ENCODE measurements at places on chromosomes 2 and 18.

- no peak for DNase-seq
Measured at GRCh38 chr2:12007282-12007681, 260.9 kb downstream of the LPIN1 start.

DNA sequence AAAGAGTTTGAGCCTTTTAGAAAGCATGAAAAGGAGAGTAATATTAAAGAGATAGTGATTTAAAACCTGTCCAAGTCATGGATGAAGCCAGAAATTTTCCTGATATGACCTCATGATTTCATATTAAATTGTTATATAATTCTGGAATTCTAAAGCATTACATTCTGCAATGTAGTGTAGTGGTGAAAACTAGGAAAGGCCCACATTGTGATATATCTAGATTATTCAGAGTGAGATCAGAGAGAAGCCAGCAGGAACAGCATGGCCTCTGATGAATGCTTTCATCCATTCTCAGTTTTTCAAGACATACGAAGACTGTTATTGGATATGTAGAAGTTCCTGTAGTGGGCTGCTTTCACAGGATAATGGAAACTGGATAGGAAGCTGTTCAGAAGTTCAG, 98.8 kb downstream of the LCLAT1 start:
- DNase-seq, result no peak

- DNase-seq, result no peak
Measured at GRCh38 chr2:197268786-197269584, 41.6 kb downstream of the ANKRD44 start.

GRCh38 chr2:209876211-209876610, 104.6 kb downstream of the UNC80 start:
- DNase-seq, result no peak

DNA sequence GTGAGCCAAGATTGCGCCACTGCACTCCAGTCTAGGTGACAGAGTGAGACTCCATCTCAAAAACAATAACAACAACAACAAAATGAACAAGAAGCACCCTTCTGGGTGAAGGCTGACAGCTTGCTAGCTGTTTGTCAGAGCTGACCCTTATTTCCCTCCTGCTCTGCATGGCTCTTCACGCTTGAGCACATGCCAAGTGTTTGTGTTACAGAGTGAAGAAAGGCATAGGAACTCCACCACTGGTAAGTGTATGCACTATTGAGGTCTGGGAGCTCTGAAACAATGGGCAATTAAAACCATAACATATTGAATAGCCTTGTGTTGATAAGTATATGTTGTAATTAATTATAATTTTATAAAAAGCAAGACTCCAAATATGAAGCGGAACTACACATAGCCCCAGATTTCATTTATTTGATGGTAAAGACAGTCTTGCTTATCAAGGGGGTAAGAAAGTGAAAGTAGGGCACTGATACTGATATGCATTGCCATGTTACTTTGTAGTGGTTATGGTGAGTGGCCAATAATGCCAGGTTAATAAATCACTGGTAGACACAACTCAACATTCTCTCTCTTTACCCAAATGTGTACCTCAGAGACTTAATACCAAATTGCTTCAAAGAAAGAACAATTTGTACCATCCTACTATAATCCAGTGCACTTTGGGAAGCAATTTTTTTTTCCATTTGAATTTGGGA, 163.4 kb downstream of the VWC2L start:
- DNase-seq, result no peak

- DNase-seq, result no peak
Measured at GRCh38 chr2:225008179-225008856, 34.0 kb downstream of the DOCK10 start.

DNA sequence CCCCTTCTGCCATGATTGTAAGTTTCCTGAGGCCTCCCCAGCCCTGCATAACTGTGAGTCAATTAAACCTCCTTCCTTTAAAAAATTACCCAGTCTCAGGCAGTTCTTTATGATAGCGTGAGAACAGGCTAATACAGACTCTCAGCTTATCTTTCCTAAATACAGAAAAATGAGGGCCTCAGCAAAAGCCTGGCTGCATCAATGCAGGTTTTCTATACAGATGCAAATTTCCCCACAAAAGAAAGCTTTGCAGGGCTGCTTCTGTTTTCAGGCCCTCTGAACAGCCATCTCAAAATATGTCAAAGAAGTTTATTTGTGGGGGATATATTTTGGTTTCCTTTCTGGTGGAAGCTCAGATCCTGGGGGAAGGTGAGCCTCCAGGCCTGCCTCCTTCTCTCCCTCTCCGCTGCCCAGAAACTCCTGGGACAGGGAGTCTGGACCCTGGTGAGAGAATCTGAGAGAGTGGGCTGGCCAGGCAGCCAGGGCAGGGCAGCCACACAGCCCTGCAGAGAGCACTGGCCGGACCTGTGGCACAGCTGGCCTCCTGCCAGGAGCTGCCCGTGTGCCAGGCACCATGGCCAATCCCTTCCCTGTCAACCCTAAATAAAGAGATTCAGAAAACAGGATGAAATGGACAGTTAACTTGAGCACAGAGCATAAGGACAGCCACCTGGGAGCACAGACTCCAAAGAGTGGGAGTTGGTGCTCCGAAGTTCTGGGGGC, 21.6 kb upstream of the AGXT start:
- no peak for DNase-seq

GRCh38 chr2:42789751-42790150, 2.6 kb downstream of the HAAO start:
- no peak for DNase-seq

- DNase-seq, result no peak
Measured at GRCh38 chr18:49725809-49726674, 87.3 kb downstream of the ACAA2 start.

DNA sequence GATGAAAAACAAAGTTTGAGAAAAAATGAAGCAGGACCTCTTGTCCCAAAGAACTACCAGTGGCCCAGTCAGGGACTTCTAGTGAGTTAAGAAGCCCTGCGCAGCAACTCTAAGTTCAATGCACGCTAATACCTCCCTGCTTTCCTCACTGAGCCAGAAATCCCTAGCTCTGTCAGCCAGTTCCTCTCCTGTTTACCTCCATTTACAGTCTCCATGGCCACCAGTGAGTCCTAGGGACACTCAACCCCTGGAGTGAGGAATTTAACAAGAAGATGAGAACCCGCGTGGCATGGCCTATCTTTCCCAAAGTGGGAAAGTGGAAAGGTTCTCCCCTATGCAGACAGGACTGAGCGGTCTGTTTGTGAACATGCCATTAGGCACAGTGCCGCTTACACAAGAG, 31.0 kb downstream of the MRPL33 start:
- no peak for DNase-seq

DNA sequence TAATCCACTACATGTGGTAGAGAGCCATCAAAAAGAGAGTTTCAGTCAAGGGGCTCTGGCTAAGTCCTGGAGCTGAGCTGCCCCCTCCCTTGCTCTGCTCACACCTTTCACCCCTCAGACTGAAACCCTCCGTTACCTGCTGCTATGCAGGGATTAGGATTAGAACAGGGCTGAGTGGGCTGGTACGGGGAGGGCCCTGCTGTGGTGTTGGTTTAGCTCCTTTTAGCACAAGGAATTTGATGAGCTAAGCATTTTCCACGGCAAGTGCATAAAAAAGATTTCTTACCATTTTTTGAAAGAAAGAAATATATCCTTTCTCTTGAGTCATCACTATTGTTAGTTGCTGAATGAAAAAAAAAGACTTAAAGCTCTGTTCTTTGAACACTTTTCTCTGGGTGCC, 46.3 kb downstream of the TCF7L1 start:
- no peak for DNase-seq

- no peak for DNase-seq
Measured at GRCh38 chr2:163877316-163877715, 141.5 kb upstream of the FIGN start.

DNA sequence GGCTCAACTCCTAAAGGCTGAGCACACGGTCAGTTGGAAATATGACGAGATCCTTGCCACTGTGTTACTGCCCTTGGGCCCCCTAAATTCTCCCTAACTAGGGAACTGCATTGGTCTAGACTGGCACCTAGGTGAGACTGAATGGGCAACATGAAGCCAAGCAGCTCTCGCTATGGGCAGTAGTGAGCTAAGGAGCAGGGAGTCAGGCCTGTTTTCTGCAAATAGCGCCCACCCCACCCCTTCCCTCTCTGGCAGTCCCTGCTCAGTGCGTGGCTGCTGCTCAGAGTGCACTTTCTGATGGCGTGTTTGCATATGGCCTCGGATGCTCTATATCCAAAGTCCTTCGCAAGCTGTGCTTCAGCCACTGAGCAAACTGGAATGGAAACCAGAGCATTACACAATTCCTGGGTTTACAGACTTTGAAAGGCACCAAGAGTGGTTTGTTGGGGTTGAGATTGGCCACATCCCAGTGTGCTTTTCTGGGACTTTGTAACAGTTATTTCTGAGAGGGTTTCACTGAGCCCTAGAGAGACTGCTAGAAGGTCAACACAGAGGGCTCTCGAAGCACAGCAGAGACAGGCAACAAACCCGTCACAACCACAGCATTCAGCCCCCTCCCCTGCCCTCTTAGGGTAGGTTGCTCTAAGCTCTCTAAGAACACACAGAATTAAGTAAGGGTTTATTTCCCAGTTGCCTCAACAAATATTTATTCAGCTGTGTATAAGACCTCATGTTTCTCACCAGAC, 419.9 kb downstream of the STK39 start:
- DNase-seq, result no peak

DNA sequence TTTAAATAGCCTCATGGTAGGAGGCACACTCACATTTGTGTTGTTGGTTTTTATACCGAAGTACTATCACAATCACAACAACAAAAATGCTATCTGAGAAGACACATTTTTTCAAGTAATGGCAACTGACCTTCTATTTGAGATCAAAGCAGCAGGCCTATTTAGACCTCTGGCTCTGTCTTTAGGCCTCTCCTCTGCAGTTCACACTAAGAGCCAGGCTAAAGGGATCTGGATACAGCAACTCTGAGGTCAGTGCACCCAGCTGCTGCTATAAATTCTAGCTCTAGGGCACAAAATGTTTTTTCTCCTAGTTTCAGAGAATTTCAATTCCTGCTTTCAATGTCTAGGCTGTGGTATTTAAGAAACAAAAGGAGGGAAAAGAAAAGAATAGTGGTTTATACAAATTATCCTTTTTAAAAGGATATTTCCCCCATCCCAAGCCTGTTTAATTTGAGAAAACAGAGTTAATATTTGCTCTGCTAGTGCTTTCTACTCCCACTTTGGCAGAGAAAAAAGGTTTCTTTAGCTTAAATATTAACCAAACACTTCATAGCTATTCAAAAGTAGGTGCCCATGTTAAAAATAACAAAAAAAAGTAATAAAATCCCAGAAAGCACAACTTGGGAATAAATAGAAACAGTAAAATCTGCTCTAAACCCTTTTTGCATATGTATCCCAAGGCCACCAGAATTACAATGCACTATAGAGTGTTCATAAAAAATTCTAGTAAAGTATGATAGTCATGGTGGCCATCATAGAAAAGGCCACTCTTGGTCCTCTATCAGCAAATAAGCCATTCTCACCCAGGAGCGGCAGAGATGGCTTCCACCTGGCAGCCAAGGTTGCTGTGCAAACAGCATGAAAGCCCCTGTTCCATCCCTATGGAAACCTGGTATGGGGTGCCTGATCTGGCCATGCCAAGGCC, 293.6 kb upstream of the SESTD1 start:
- no peak for DNase-seq

All from hematopoietic multipotent progenitor cell treated with erythropoietin and hydrocortisone succinate and interleukin-3 and kit ligand, for 15 days (in vitro differentiated cells).